ENCODE measurements at places on chromosomes 13 and 19. TPM values are rescaled to one million over a fixed set of nuclear protein-coding genes. Genes with fewer than 3 reads are reported as not detected.

GRCh38 chr13:112574416-112574815, 13.5 kb downstream of the TUBGCP3 start:
- H3K4me3 ChIP-seq, result no peak overlapping the region
- no peaks in the 10 kb centered on the region for H3K27me3 ChIP-seq
- no peak overlapping the region for H3K27ac ChIP-seq
- H3K4me1 ChIP-seq, result peaks cover 34% of the 10 kb centered on the region
- H3K36me3 ChIP-seq, result peaks cover 25% of the 10 kb centered on the region
- DNase-seq, result no peak

GRCh38 chr19:18879579-18880373, 16.2 kb downstream of the CERS1 start:
- H3K27me3 ChIP-seq, result no peaks in the 10 kb centered on the region
- DNase-seq, result peak; percentile 25
- H3K36me3 ChIP-seq, result no peaks in the 10 kb centered on the region
- no peaks in the 10 kb centered on the region for H3K4me1 ChIP-seq

Gene FOSB
- total RNA-seq, result 43.9 TPM

Gene HPN
- total RNA-seq, result not detected

DNA sequence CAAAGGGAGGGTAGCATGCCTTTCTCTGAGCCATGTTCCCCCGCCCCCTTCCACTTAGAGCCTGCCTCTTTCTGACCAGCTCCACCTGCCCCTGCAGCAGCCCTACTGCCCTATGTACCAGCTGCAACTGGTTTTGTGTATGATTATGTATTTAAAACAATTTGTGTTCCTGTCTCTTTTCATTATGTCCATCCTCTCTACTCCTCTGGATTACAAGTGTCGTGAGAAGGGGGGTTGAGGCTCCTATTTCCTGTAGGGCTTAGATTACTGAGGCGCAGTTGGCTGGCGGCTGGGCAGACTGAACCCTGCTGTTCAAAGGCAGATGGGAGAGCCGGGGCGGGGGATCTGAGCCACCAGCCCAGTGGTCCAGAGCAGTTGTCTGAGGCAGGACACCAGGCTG, 213.3 kb downstream of the KCNRG start:
- no peak overlapping the region for H3K27ac ChIP-seq
- H3K4me1 ChIP-seq, result peaks cover 30% of the 10 kb centered on the region
- DNase-seq, result no peak
- H3K4me3 ChIP-seq, result no peak overlapping the region

DNA sequence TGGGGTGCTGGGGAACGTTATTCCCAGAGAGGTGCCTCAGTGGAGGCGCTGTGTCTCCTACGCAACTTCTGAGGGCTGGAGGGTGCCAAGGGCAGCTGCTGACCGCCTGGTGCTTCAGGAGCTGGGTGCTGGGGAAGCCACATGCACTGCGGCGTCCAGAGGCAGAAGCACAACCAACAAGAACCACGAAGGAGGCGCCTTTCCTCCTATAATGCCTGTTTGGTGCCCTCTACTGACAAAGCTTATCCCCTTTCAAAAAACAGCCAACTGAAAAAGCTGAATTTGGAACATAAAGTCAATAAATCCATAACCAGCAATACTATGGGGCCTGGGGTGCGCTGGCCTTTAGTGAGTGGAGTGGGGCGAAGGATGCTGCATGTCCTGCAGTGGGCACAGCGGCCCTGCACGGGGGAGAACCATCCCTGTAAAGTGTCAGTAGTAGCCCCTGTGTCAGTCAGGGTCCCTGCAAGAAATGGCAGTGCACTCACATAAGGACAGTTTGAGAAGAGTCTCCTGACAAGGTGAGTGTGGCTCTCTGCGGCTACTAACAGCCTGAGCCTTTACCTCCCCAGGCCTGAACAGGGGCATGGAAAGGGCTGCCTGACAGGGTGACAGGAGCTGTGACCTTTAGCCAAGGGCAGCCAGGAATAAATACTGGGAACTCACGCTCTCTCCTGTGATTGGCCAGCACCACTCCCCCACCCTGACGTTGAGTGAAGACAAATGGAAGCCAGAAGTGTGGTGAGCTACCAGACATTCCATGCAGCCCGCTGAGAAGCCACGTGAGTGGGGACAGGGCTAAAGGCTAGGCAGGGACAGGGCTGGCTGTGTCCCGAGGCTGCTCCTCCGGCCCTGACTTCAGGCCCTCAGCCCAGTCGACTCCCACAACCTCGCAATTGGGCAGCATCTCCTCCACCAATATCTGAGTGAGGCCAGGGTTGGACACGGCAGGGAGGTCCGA, 4.5 kb upstream of the B3GNT8 start:
- peak; percentile 30 for DNase-seq
- no peaks in the 10 kb centered on the region for H3K27me3 ChIP-seq
- no peak overlapping the region for H3K4me3 ChIP-seq
- H3K27ac ChIP-seq, result no peak overlapping the region
- H3K4me1 ChIP-seq, result peaks cover 34% of the 10 kb centered on the region
